Caudate nucleus (tissue), 63 donors: ENCODE measurements at places on chromosomes 11 and 22.

GRCh38 chr22:37672920-37673455, 2.4 kb upstream of the LGALS1 start:
- no peak for DNase-seq

DNA sequence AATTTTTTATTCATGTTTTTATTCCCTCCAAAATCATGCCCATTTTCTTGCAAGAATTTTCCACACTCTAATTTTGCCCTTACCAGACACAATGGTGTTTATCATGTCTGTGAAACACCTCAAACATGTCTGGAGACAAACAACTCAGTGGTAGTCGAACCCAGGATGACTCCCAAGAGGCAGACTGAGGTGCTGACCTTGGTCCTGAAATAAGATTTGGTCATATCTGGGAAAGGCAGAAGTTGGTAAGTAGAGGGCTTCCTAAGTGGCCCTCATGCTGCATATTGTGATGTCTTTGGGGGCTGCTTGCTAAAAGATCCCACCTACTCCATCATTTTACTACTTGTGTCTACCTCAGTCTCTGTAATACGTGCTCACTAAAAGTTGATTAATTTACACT, 369.4 kb upstream of the ISX start:
- no peak for DNase-seq

DNA sequence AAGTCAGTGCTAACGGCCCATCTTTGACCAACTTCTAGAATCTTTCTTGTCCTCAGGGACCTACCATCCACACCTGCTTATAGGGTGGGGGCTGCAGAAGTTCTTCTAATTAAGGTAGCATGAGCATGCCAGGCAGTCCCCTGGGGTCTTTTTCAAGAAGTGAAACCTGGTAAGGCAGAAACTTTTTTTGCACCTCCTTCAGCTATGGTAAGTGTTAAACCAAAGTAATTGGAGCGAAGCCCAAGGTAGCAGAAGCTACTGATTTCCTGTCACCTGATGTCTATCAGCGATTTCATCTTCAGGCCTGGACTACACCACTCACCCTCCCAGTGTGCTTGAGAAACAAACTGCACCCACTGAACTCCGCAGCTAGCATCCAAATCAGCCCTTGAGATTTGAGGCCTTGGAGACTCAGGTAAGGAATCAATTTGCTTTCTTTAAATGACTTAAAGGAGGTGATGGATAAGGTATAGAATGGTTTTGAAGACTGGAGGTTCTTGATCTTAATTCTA, at the start of gene MS4A1:
Gene MS4A1 (plus strand): TSS at position 317 of the 512 bp plus-strand sequence. CDS start 6,528 bp downstream, outside the sequence.
- DNase-seq = no peak

GRCh38 chr11:48124880-48125279, 91.7 kb upstream of the OR4B1 start:
- DNase-seq = no peak

DNA sequence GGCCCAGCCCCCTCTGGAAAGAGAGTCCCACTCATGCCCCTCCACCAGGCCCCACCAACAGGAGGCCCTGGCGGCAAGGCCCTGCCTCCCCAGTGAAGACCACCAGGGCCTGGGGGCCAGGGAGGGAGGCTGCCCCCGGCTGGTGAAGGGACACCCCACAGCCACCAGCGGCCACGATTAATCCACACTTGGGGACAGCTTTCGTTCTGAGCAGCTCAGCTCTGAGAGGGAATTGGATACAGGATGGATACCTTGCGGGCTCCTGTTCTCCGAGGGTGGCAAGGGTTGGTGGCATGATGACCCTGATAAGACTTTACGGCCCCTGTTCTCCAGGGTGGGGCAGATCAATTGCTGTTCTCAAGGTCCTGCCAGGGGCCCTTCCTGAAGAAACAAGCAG, 6.9 kb upstream of the NLRP6 start:
- no peak for DNase-seq

- no peak for DNase-seq
Observed at GRCh38 chr11:130159657-130160497, at the start of gene ST14. Gene ST14, plus strand, starts transcription at chr11:130159782. Its CDS starts 198 bp downstream, at chr11:130159980.

- peak; percentile 73 for DNase-seq
Observed at GRCh38 chr11:117807482-117808327, 10.7 kb upstream of the DSCAML1 start.

GRCh38 chr11:72600557-72600956, 73.7 kb downstream of the PDE2A start:
- no peak for DNase-seq
